Activated naive CD8-positive, alpha-beta T cell treated with anti-CD3 and anti-CD28 coated beads for 36 hours (primary cell): ENCODE measurements at places on chromosomes 7 and 10. TPM values are rescaled to one million over a fixed set of nuclear protein-coding genes. Genes with fewer than 3 reads are reported as not detected.

- H3K36me3 ChIP-seq = no peaks in the 10 kb centered on the region
- H3K4me1 ChIP-seq = peaks cover 12% of the 10 kb centered on the region
- H3K27me3 ChIP-seq = peaks cover 27% of the 10 kb centered on the region
- DNase-seq = no peak
Observed at GRCh38 chr7:128833946-128834325, 3.7 kb downstream of the FLNC start.

DNA sequence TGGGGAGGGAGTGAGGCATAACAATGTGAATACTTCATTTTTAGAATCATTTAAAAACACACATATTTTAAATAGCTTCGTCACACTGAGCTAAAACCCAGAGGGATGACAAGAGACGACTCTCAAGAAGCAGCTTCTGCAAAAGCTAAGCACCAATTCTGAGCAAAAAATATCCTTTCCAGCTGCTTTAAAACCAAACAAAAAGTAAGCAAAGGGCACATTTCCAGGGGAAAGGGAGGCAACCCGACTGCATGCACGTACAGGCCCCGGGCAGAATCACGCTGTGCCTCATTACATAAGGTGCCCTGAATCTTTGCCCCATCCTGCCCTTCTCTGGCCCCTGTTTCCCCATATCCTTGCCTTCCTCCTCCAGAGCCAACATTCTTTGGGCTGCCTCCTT lies 78.4 kb downstream of the DGKI start:
- H3K36me3 ChIP-seq = no peaks in the 10 kb centered on the region
- H3K4me3 ChIP-seq = no peak overlapping the region
- no peak overlapping the region for H3K27ac ChIP-seq
- H3K27me3 ChIP-seq = peaks cover 23% of the 10 kb centered on the region
- DNase-seq = no peak

The GHRHR gene
- not detected for total RNA-seq

The CHPF2 gene
- 24.5 TPM for total RNA-seq

GRCh38 chr10:91220954-91221675 lies 652 bp downstream of the PCGF5 start:
- H3K36me3 ChIP-seq = peaks cover 21% of the 10 kb centered on the region
- H3K4me1 ChIP-seq = peaks cover 42% of the 10 kb centered on the region
- peaks cover 3% of the 10 kb centered on the region for H3K27me3 ChIP-seq
- DNase-seq = no peak
- peak overlapping the region; percentile 84 for H3K27ac ChIP-seq
- peak overlapping the region; percentile 89 for H3K4me3 ChIP-seq

- DNase-seq = no peak
- no peak overlapping the region for H3K4me3 ChIP-seq
- H3K4me1 ChIP-seq = peaks cover 3% of the 10 kb centered on the region
- no peaks in the 10 kb centered on the region for H3K36me3 ChIP-seq
Observed at GRCh38 chr7:104845557-104845956, 168.4 kb upstream of the KMT2E start.

DNA sequence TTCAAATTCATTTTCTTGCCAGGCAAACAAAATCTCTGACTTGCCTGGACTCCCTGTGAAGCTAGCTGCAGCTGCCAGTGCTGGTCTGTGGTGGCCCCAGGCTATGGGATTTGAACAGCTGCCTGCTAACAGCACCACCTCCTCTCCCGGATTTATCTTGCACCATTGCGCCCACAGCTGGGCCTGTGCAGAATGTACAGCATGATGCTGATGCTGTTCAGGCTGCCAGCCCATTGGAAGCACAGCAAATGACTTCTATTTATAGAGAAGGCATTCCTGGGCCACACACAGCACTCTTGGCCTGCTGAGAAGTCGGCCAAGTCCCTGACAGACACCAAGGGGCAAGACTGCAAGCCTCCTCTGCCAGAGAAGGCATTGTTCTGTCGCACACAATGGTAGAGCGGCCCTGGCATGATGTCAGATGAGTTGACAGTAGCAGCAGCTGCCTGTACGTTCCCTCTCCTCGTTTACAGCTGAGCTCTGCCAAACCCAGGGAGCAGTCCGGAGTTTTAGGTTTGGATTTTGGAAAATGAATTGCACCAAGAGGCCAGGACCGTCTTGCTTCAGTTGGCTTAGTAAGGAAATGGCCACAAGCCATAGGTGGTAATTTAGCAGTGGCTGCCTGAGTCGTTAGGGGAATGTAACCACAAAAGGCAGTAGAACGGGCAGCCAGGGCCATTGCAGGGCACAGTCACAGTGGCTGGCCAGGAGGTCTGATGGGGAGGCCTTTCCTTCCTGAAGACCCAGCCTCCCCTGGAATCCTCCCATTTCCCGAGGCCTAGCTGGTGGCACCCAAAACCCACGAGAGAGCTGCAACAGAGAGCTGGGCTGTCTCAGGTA lies 38.5 kb downstream of the MTURN start:
- no peak for DNase-seq
- no peak overlapping the region for H3K4me3 ChIP-seq
- H3K27ac ChIP-seq = no peak overlapping the region
- no peaks in the 10 kb centered on the region for H3K4me1 ChIP-seq

The CACNA2D1 gene
- total RNA-seq = not detected

The VWDE gene
- 0.98 TPM for total RNA-seq

The FAM13C gene
- total RNA-seq = not detected

DNA sequence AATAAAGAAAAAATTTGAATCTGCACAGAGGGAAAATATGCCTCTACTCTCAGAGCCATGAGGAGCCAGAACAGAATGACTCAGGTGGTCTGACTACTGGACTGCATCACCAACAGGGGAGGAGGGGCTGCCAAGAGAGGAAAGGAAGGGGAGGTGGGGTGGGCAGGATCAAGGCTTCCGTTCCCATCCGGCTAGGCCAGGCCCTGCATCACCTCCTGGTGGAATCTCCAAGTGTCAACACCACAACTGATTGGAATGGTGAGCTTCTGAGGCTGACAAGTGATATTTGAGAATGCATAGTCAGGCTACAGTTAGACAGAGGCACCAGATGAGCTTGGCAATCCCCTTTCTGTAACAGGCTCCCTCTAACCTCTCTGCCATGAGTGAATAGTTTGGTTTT lies 10.4 kb upstream of the GPR26 start:
- H3K27ac ChIP-seq = no peak overlapping the region
- no peaks in the 10 kb centered on the region for H3K36me3 ChIP-seq
- H3K4me1 ChIP-seq = no peaks in the 10 kb centered on the region

GRCh38 chr10:23610626-23611307 lies 171.9 kb downstream of the OTUD1 start:
- no peak for DNase-seq
- H3K36me3 ChIP-seq = no peaks in the 10 kb centered on the region
- no peaks in the 10 kb centered on the region for H3K27me3 ChIP-seq

DNA sequence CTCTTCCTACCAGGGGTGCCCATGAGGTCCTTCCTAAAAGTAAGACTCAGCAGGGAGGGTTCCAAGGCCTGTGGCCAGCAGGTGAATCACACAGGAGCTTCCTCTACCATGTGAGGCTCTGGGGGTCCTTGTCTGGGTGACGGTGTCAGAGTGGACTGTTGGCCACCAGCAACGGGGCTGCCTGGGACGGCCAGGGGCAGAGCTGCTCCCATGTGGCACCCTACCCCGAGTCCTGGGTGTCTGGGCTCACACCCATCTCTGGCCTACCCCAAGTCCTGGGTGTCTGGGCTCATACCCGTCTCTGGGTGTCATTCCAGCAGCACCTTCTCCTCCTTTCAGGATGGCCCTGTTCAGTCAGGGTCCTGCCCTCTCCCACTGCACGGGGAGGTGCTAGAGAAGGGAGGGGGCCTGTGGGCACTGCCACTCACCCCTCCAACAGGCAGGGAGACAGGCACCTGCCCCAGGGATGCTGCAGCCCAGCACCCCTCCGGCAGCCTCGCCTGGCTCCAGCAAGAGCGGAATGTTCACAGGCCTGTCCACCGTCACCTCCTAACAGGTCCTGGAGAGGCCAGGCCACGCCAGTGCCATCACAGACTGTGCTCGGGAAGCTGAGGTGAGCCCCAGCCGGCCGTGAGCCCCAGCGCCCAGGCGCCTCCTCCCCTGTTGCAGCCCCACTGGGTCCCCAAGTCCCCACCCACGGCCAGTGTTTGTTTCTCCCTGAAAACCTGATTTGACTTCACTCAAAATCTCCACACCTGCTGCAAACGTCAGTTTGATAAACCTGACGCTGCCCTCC lies 143.7 kb downstream of the PTPRN2 start:
- no peak for DNase-seq
- no peaks in the 10 kb centered on the region for H3K36me3 ChIP-seq
- H3K4me1 ChIP-seq = no peaks in the 10 kb centered on the region
- peaks cover 3% of the 10 kb centered on the region for H3K27me3 ChIP-seq

GRCh38 chr7:857661-858060 lies 18.7 kb upstream of the GET4 start:
- H3K27me3 ChIP-seq = no peaks in the 10 kb centered on the region
- no peak for DNase-seq
- no peaks in the 10 kb centered on the region for H3K4me1 ChIP-seq

The LRRN3 gene
- total RNA-seq = 93.6 TPM

DNA sequence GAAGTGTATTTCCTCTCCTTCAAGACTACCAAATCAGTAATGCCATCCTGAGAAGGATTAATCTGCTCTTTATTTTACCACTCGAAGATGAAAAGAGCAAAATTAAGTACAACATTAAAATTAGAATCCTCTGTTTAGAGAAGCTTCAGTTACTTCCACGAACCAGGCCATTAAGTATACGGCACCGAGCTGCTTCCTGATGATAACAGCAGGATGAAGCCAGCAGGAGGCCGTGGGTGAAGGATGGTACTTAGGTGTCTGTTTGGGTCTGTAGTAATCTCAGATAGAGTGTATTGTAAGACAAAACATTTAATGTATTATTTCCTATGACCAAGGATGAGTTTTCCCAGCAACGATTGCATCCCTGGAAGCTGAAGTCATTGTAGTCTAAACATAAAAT lies 362.8 kb downstream of the SFMBT2 start:
- H3K4me3 ChIP-seq = no peak overlapping the region
- peaks cover 2% of the 10 kb centered on the region for H3K36me3 ChIP-seq
- H3K27ac ChIP-seq = no peak overlapping the region
- H3K27me3 ChIP-seq = no peaks in the 10 kb centered on the region
- no peak for DNase-seq
- H3K4me1 ChIP-seq = peaks cover 5% of the 10 kb centered on the region

The PRF1 gene
- 46.9 TPM for total RNA-seq

DNA sequence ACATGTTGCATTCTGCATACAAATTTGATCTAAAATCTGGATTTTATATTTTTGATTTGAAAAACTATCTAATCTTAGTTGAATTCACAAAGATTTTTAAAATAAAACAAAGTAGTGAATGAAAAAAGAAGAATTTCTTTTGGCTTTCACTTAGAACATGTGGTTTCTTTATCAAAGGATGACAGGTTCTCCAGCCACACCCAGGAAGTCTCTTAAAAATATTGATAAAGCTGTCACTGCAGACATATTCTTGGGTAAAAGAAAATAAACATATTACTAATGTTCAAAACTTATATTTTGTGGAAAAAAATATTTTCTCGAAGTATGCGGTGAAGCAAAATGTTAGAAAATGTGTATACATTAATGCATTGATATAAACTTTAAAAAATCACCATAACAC lies 44.3 kb downstream of the ARL4A start:
- no peaks in the 10 kb centered on the region for H3K36me3 ChIP-seq
- no peak overlapping the region for H3K4me3 ChIP-seq
- no peak overlapping the region for H3K27ac ChIP-seq
- peaks cover 14% of the 10 kb centered on the region for H3K4me1 ChIP-seq
- no peak for DNase-seq

DNA sequence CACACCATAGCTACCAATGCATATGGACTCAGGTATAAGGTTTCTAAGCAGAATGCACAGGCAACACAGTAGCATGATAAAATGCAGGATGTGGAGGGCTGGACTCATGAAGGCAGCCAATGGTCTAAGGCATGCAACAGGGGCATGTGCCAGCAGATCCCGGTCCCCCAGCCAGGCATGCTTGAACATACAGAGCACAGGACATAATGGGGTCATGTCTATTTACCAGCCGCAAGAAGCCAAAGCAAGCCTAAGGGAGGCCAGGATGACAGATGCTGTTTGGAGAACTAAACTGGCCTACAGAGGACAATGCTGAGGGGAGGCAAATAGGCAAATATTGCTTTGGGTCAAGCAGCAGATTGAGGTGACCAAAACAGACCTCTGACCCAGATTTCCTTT lies 60.0 kb upstream of the PDLIM1 start:
- no peak for DNase-seq
- H3K27me3 ChIP-seq = no peaks in the 10 kb centered on the region
- H3K36me3 ChIP-seq = no peaks in the 10 kb centered on the region
- H3K27ac ChIP-seq = no peak overlapping the region
- H3K4me3 ChIP-seq = no peak overlapping the region

DNA sequence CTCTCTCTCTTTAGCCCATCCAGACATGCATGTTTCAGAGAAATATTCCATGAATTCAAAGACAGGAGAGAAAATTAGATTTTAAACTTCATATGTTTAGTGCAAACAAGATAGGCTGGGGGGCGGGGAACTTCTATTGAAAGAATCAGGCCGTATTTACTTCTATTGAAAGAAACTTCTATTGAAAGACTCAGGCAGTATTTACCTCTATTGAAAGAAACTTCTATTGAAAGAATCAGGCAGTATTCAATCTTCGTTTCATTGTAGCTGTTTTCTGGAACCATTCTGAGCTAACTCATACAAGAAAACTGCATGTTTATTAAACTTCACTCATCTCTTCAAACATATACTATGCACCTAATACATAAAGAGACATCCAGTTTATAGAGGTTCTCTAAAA lies 123.1 kb downstream of the TYW1B start:
- no peak overlapping the region for H3K4me3 ChIP-seq
- H3K27me3 ChIP-seq = no peaks in the 10 kb centered on the region
- no peak for DNase-seq
- no peak overlapping the region for H3K27ac ChIP-seq

DNA sequence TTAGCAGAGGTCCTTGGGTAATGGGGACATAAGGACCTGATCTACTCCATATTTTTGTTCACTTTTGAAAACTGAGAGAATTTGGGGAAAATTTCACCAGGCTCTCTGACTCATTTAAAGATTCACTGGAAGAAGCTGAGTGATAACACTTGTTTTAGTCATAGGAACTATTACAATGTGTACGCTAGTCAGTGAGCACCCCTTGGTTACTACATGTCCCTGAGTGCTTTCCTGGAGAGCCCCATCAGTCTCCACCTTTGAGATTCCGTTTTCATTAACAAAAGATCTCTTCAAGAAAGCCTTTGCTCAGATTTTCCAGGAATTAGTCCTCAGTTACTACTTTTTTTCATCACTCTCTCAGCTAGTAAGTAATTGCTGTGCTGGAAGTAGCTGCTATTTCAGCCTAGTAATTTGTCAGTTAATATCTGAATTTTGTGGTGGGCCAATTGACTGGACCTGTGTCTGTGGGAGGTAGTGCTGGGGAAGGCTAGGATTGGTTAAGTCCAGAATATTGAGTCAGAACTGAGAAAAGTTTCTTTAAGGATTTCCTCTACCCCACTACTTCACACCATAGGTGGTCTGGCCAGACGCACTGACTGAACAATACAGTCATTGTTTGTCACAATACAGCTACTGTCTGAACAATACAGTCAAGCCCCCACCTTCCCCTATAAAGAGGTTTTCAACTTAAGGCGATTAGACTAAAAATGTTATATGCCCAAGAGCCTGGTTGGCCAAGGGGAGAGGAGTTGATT lies 235.0 kb downstream of the CCDC7 start:
- H3K27me3 ChIP-seq = no peaks in the 10 kb centered on the region
- peaks cover 27% of the 10 kb centered on the region for H3K36me3 ChIP-seq
- H3K4me1 ChIP-seq = no peaks in the 10 kb centered on the region
- no peak overlapping the region for H3K4me3 ChIP-seq
- H3K27ac ChIP-seq = no peak overlapping the region
